Neuronal stem cell (in vitro differentiated cells): ENCODE measurements at places on chromosomes 7 and 10.

GRCh38 chr10:114565066-114565465 lies 93.0 kb downstream of the ABLIM1 start:
- no peak for DNase-seq

GRCh38 chr10:69089638-69090599 lies 2.0 kb downstream of the SRGN start:
- no peak for DNase-seq

- DNase-seq, result no peak
Observed at GRCh38 chr7:24727154-24728120, 29.8 kb downstream of the GSDME start.

GRCh38 chr7:138667535-138668228 lies 33.5 kb downstream of the SVOPL start:
- no peak for DNase-seq

GRCh38 chr10:25865267-25865666 lies 68.8 kb upstream of the MYO3A start:
- no peak for DNase-seq

DNA sequence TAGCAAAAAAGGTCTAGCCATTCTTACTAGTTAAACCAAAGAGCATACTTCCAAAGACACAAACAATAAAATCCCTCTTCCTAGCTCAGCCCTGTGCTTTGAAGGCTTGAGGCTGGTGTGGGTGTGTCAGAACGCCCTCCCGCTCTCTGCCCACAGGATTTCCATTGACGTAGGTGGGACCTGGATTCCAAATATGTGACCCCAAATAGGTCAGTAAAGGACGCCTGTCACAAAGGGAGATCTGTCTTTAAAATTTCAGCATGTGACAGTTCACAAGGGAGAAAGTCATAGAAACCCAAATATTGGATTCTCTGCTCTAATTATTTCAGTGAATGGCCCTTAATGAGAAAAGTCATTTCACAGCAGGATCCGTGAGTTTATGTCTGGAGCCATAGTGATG lies 39.9 kb upstream of the LYZL1 start:
- DNase-seq, result no peak

- no peak for DNase-seq
Observed at GRCh38 chr10:113992471-113993011, 51.1 kb upstream of the ADRB1 start.

DNA sequence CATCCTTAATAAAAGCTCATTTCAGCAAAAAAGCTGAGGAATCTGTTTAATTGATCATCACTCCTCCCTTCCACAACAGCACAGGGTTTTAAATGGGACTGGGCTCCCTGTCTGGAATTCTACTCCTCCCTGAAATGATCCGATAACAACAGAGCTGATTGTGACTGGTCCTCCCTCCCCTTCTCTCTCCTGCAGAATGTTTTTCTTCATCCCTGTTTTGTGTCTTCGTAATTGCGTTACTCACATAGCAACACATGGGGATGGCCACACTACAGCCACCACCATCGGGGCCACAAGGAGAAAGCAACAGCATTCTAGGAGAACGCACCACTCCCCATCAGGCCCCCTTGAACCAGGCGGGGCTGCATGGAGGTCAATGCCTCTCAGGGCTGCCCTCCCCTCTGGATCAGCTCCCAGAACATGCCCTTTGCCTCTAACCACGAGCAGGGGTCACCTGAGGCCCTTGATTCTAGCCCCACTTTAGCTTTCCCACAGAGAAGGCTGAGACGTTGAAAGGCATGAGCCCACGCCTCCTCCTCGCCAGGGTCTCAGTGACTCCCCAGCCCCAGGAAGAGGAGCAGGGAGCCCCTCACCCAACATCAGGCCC lies 152.6 kb downstream of the PLXNA4 start:
- DNase-seq, result no peak

DNA sequence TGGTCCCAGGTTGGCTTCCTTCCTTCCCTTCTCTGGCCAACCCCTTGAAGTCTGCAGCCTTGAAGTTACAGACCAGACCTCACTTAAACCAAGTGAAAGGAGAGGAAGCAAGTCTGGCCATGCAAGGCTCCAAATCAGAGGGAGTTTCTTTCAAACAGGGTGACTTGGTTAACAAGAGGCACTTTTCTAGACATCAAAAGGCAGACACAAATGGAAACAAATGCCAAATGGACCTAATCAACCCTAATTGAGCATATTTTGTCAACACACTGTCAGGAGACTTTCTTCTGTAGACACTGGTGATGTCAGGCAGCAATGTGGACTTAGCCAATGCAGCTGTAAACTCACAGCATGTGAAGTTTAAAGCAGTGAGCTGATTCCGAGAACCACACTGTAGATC lies 282.7 kb upstream of the FZD8 start:
- DNase-seq, result no peak

DNA sequence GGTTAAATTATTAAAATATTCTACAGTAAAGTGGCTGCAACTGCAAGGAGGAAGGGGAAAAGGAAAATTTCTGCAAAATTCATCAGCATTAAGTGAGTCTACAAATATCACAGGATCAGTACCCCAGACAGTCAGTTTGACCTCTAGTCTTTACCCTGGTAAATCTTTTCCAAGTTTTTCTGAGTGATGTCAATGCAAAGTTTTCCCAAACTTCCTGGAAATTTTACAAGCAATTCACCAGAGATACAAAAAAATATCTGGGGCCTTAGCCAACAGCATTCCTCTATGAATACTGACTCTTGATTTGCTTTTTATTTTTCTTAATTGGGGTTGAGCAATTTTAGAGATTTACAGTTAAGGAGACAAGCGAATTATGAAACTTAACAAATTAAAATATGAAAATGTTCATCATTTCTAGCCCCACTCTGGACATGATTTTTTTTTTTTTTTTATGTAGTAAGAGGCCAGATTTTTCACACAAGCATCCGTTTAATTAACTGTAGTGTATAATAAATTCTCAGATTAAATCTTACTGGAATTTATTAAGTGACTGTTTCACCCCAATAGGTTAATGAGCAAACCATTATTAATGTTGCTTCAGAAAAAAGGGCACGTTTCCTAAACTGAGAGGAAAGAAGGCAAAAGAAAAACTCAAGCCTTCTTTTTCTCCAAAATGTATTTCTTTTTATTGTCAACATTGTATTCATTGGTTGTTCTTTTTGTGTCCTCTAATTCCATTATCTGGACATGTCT lies 539.5 kb upstream of the FZD8 start:
- DNase-seq, result no peak

GRCh38 chr10:64044098-64044497 lies 522.9 kb downstream of the REEP3 start:
- DNase-seq, result no peak

DNA sequence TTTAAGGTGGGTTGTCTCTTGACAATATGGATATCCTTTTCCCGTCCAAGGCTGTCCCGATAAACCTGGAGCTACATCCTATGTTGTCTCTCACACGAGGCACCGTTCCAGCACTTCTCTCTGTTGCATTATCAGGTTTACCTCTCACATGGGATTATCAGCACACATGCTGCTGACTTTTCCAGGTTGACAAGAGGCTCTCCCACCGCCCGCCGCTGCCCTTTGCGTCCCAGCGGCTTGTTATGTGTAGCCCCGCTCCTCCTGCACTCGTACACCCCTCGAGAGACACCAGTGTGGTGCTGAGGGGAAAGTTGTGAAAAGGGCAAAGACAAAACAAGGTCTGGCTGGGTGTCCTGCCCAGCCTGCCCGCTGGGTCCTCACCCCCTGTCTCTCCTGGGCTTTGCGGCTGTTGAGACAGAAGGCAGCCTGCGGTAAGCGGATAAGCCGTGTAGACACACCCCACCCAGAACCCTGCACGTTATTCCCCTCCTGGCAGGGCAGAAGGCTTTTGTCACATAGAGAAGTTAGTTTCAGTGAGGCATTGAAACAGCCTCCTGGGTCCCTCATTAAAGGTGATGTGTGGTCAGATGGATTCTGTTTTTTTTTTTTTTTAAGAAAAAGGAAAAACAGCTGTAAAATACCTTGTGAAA lies 38.7 kb downstream of the UBE3C start:
- no peak for DNase-seq

DNA sequence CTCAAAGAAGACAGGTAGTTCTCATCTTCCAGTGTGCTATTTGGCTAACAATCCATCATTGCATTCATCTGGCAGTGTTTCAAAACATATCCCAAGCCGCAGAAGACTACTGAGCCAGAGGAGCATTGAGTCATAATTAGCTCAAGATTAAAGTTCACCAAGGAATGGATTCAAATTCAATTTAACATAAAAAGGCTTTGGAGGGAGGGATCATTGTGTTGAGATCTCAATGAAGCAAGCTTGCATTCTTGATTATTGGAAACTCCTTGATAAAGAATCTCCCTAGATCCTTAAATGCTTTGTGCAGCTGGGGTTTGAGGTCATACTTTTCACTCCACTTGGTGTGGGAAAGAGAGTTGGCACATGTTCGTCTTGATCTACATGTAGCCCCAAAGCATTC lies 142.8 kb upstream of the SEMA3A start:
- no peak for DNase-seq

DNA sequence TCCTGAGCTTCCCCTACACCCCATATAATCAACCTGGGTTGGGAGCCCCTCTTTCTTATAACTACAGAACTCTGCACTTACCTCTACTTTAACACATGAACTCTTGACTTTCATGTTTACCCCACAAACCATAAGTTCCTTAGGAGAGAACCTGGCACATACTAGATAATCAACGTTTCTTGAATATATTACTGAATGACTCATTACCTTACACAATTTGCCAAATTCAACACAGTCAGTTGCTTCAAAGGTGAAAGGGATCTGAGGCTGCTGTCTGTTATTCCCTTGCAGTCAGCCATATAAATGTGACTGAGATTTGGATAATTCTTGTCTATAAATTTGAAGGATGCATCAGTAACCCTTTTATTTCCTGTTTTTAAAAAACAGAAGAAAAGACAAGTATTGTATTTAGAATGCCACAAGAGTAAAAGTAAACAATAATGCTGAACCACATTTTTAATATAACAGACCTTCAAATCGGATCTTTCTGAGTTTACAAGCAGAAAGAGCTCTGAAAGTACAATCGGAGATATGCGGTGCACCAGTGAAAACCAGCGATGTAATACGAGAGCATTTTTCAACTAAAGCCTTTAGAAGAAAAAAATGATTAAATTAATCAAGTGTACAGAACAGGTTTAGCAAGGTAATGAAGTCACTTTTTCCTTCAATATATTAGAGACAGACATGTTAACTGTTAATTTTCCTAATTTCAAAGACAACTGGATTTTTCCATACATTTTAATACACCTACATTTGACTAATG lies 29.5 kb upstream of the LRRC17 start:
- DNase-seq, result no peak

DNA sequence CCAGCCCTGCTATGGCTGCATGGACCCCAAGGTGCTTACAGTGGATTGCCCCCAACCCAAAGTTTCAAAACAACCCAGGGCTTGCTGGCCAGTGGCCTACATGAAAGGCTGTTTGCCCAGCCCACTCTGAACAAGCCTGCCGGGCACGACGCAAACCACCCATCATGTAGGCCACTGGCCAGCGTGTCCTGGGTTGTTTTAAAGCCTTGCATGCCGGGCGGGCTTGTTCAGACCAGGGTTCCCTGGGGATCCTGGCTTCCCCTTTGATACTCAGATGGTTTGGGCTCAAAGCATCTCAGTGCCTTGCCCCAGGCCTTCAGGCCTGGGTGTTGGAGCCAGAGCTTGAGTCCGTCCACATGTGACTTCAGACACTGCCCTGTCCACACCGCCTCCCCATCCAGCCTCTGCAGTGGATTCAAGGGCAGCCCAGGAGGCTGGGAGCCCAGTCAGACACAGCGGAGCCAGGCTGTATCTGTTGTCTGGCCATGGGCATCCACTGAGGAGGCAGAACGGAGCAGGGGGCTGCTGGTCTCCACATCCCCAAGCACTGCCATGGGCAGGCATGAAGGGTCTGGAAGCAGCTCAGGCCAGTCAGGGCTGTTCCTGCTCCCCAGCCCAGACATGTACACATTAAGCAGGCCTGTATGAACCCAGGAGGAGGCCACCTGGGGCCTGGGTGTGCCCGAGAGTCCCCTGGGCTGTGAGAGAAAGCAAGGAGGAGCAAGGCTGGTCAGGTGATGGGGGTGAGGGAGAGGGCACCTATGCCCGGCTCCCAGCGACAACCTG lies 4.0 kb upstream of the ADIRF start:
- DNase-seq, result no peak
